Memory B cell (primary cell): ENCODE measurements at places on chromosomes 3 and 15.

DNA sequence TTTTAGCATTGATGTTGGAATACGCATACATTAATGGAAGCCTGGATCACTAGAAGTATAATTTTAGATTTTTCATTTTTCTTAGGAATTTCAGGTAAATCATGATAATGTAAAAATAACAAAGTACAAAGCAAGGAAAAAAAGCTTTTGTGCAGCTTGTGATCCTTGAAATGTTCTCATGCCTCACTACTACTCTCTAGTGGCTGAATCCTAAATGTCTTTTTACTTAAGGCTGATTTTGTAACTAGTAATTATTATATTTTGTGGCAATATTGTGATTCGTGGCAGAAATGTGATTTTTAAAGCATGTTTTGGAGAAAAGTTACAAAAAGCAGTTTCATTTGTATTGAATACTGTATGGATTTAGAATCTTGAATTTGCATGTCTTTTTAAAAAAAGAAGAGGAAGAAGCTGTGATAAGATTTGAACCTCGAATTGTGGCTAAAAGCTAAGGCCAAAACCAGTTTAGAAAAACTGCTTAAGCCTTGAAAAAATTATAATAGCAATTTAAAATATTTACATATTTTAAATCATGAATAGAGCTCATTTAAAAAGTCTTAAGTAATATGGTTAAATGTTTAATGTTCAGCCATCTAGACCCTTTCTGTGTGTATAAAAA, 39.0 kb downstream of the U2SURP start:
- H3K27ac ChIP-seq, result no peak overlapping the region
- no peaks in the 10 kb centered on the region for H3K27me3 ChIP-seq
- DNase-seq, result no peak

GRCh38 chr3:152047465-152047864, 174.0 kb downstream of the SUCNR1 start:
- no peak overlapping the region for H3K27ac ChIP-seq
- H3K4me3 ChIP-seq, result no peak overlapping the region
- DNase-seq, result no peak
- H3K27me3 ChIP-seq, result no peaks in the 10 kb centered on the region
- H3K4me1 ChIP-seq, result no peaks in the 10 kb centered on the region

DNA sequence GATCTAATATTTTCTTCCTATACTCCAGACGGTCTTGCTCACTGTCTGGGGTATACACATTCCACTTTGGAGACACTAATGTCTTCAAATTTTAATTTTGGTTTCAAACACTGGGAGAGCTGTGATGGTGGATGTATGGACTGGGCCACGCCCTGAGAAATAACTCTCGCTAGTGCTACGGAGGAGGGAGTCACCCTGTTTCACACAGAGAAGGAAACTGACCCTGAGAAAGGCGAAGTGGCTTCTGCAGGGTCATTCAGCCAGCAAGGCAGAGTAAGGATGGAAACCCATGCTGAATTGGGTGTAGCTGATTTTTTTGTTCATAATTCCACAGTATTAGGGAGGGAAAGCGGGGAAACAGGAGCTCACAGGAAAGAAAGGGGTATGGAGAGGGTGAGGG, 8.6 kb upstream of the SKIC8 start:
- H3K4me1 ChIP-seq, result no peaks in the 10 kb centered on the region
- H3K27ac ChIP-seq, result no peak overlapping the region
- no peak overlapping the region for H3K4me3 ChIP-seq
- H3K27me3 ChIP-seq, result peaks cover 10% of the 10 kb centered on the region
- DNase-seq, result no peak

- H3K4me3 ChIP-seq, result no peak overlapping the region
- H3K4me1 ChIP-seq, result peaks cover 9% of the 10 kb centered on the region
- H3K27ac ChIP-seq, result no peak overlapping the region
- peaks cover 13% of the 10 kb centered on the region for H3K36me3 ChIP-seq
- DNase-seq, result no peak
Observed at GRCh38 chr15:64547275-64547674, 86.9 kb downstream of the ZNF609 start.

DNA sequence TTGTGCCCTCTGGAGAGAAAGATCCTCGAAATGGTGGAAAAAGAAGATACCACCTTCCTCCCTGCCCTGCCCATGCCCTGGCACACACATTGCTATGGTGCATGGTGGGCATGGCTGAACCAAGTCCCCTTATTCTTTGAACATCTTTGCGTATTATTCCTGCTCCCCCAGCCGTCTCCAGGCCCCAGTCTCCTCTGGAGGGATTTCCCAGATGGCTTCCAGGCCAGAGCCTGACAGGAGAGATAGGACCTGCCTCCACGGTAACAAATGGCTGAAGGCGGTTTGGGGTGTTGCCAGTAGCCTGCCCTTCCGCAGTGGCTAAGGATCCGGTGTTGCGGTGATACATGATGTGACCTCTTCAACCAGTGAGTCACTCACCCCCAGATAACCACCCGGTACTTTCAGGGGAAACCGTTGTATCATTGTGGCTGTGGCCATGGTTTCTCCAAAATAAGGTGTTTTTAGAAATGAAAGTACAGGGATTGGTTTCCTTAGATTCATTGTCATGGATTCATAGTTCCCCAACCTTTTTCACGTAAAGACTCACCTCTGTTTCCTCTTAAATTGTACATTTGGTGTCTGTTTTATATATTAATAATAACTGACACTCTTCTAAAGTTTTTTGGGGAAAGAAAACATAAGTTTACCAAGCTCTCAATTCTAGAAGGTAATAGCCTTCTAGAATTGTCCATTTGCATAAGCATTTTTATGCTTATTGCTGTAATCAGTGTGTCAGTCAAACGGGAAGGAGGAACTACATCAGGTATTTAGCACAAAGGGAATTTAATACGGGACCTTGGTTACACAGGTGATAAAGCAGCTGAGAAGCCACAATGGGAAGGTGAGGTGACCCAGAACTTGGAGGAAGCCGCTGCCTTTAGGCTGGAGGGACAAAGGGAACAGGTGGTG, 25.9 kb downstream of the SMAD3 start:
- H3K27ac ChIP-seq, result peak overlapping the region; percentile 97
- H3K4me1 ChIP-seq, result peaks cover 75% of the 10 kb centered on the region
- H3K36me3 ChIP-seq, result peaks cover 2% of the 10 kb centered on the region
- no peaks in the 10 kb centered on the region for H3K27me3 ChIP-seq
- DNase-seq, result peak; percentile 59
- peak overlapping the region; percentile 73 for H3K4me3 ChIP-seq

DNA sequence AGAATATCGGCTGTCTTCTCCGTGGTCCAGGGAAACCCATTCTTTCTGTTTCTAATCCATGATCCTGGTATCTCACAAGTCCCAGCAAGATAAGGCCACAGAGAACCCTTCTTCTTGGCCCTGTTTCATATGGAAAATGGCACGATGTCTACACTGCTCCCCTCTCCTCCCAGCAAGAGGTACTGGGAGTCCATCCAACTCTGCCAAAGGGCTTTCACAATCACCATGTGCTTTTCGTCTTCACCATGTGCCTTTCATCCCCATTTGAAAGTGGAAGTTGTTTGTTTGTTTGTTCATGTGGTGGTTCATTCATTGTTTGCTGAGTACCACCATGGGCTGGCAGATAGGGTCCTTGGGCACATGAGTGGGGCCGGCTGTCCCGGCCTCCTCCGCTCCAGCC, 5.5 kb downstream of the ITIH3 start:
- peaks cover 3% of the 10 kb centered on the region for H3K27me3 ChIP-seq
- no peak for DNase-seq
- no peak overlapping the region for H3K27ac ChIP-seq
- no peak overlapping the region for H3K4me3 ChIP-seq
